Activated naive CD4-positive, alpha-beta T cell treated with anti-CD3 and anti-CD28 coated beads for 36 hours (primary cell): ENCODE measurements at places on chromosomes 4 and X. TPM values are rescaled to one million over a fixed set of nuclear protein-coding genes. Genes with fewer than 3 reads are reported as not detected.

The RADX gene
- total RNA-seq = 13.1 TPM

DNA sequence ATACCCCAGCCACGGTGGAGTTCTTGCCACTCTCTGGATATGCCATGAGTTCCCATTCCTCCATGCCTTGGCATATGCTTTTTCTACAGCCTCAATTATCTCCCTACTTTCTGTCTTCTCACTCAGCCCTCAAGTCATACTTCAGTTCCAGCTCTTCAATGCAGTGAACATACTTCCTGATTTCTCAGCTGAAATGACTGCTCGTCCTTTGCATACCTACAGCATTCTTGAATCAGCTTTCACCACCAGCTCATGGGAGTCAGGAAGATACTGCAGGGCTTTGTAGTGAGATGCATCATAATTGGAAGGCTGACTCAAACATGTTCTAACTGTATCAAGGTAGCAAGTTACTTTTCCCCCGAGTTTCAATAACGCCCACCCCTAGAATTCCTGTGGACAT lies 118.4 kb downstream of the APBB2 start:
- peaks cover 7% of the 10 kb centered on the region for H3K27me3 ChIP-seq
- no peaks in the 10 kb centered on the region for H3K4me1 ChIP-seq
- no peak overlapping the region for H3K27ac ChIP-seq
- H3K36me3 ChIP-seq = no peaks in the 10 kb centered on the region
- no peak for DNase-seq

DNA sequence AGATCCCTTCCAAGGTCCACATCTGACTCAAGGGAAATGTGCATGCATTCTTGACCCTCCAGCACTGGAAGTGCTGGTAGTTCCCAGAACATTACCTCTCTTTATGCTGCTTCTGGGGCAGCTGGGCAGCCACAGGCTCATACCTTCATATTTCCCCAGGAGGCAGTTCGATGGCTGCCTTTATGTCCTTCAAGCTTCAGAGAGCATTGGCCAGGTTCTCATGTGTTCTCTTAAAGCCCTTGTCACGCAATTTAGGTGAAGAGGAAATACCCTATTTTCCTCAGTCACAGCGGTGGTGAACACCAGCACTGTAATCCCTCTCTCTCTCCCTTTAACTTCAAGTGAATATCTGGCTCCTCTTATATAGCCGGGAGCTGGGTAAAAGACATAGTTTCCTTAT lies 134.3 kb downstream of the MID1IP1 start:
- H3K27me3 ChIP-seq = no peaks in the 10 kb centered on the region
- H3K27ac ChIP-seq = no peak overlapping the region
- no peak overlapping the region for H3K4me3 ChIP-seq
- H3K36me3 ChIP-seq = no peaks in the 10 kb centered on the region
- no peak for DNase-seq

The CXCL11 gene
- total RNA-seq = not detected

The TBC1D8B gene
- total RNA-seq = 1.2 TPM

- H3K4me1 ChIP-seq = no peaks in the 10 kb centered on the region
- no peaks in the 10 kb centered on the region for H3K36me3 ChIP-seq
- no peak overlapping the region for H3K27ac ChIP-seq
- peaks cover 2% of the 10 kb centered on the region for H3K27me3 ChIP-seq
- H3K4me3 ChIP-seq = no peak overlapping the region
Measured at GRCh38 chrX:37998586-37999262, 7.6 kb upstream of the SYTL5 start.

- no peak overlapping the region for H3K4me3 ChIP-seq
Measured at GRCh38 chr4:158560284-158560683, 38.6 kb downstream of the RXFP1 start.

- no peak for DNase-seq
- no peak overlapping the region for H3K4me3 ChIP-seq
- peaks cover 4% of the 10 kb centered on the region for H3K4me1 ChIP-seq
- no peaks in the 10 kb centered on the region for H3K27me3 ChIP-seq
- no peak overlapping the region for H3K27ac ChIP-seq
Measured at GRCh38 chr4:110184140-110184790, 14.2 kb downstream of the ELOVL6 start.

DNA sequence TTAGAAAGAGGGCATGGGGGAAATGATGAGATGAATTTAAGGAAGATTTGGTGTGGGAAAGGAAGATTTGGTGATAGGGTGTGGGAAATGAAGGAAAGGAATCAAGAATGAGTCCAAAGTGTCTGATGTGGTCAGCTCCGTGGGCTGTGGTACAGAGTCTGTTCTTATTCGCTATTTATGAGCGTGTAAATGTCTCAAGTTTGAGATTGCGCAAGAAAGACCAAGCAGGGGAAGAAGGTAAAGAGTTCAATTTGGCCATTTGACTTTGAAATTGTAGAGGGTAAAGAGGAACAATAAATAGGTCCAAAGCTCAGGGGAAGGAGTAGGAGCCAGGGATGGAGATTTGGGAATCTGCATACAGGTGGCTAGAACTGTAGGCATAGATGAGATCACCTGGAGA lies 11.3 kb upstream of the SMS start:
- H3K27me3 ChIP-seq = no peaks in the 10 kb centered on the region
- H3K4me3 ChIP-seq = no peak overlapping the region
- peaks cover 35% of the 10 kb centered on the region for H3K4me1 ChIP-seq
- H3K36me3 ChIP-seq = no peaks in the 10 kb centered on the region
- DNase-seq = no peak
- no peak overlapping the region for H3K27ac ChIP-seq

- H3K27ac ChIP-seq = no peak overlapping the region
- H3K36me3 ChIP-seq = peaks cover 4% of the 10 kb centered on the region
- no peaks in the 10 kb centered on the region for H3K4me1 ChIP-seq
- no peaks in the 10 kb centered on the region for H3K27me3 ChIP-seq
- H3K4me3 ChIP-seq = no peak overlapping the region
Measured at GRCh38 chr4:112341033-112341432, 43.9 kb downstream of the ALPK1 start.

DNA sequence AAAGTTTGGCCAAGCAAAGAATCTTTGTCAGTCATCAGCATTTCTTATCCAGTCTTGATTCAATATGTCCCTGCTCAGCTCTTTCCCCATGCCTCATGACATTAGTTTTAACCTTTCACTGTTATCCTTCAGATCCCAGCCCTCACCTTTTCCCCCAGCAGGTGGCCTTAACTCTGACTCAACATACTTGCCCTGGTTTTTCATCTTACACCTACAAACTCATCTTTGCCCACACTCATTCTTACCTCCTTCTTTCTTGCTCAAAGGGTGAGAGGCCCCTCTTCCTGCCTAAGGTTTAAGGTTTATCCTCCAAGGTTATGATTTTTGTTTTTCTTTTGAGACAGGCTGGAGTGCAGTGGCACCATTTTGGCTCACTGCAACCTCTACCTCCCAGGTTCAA lies 10.6 kb upstream of the ANXA5 start:
- no peak overlapping the region for H3K4me3 ChIP-seq
- H3K4me1 ChIP-seq = peaks cover 25% of the 10 kb centered on the region
- peaks cover 27% of the 10 kb centered on the region for H3K27me3 ChIP-seq
- DNase-seq = peak; percentile 17
- H3K27ac ChIP-seq = no peak overlapping the region

DNA sequence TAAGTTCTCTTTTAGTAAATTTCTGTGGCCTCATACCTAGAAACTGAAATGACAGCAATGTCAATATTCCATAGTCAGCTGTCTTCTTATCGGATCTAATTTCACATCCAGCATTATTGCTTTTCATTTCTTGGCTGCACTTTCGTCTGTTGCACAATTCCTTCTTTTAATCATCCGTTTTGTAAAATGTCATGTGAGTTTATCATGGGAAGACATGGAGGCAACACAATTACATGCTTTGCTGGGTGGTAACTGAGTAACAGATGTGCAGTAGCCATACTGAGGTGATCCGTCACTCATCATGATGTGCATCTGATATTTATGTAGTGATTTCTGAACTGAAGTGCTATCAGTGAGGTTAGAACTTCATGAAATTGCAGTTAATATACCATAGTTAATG lies 68.3 kb upstream of the SLC7A11 start:
- H3K4me1 ChIP-seq = no peaks in the 10 kb centered on the region
- H3K27ac ChIP-seq = no peak overlapping the region
- H3K36me3 ChIP-seq = no peaks in the 10 kb centered on the region

- H3K27ac ChIP-seq = no peak overlapping the region
- no peaks in the 10 kb centered on the region for H3K27me3 ChIP-seq
- no peaks in the 10 kb centered on the region for H3K4me1 ChIP-seq
Measured at GRCh38 chr4:19177616-19178015, 1074.1 kb upstream of the SLIT2 start.

- no peaks in the 10 kb centered on the region for H3K36me3 ChIP-seq
- H3K4me3 ChIP-seq = no peak overlapping the region
- no peak overlapping the region for H3K27ac ChIP-seq
- no peak for DNase-seq
Measured at GRCh38 chr4:115986573-115986972, 873.2 kb upstream of the NDST4 start.

DNA sequence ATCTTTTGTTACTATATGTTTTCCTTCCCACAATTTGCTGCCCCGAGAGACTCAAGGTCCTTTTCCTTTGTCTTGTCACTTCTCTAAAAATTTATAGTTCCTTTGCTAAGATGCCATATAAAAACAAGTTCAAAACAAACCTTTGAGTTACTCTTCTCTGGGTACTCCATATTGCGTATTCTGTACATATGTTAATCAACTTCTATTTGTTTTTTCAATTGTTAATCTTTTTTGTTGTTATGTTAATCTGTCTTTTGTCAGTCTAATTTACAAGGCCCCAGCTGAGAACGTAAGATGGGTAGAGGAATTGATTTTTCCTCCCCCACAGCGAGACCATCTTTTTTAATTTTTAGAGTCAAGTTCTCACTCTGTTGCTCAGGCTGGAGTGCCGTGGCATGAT lies 7.2 kb upstream of the PPEF2 start:
- no peaks in the 10 kb centered on the region for H3K27me3 ChIP-seq
- H3K4me3 ChIP-seq = no peak overlapping the region
- peaks cover 27% of the 10 kb centered on the region for H3K36me3 ChIP-seq
- H3K4me1 ChIP-seq = no peaks in the 10 kb centered on the region

GRCh38 chr4:73869130-73870055 lies at the start of gene CXCL1:
Gene CXCL1, plus strand, starts transcription at chr4:73869393. Its CDS starts 78 bp downstream, at chr4:73869471.
- no peak within 1 kb of the TSS for H3K27ac ChIP-seq
- H3K27me3 ChIP-seq = peaks cover 30% of the 10 kb centered on the region
- DNase-seq = no peak
- no peaks in the 10 kb centered on the region for H3K36me3 ChIP-seq
- H3K4me1 ChIP-seq = peaks cover 3% of the 10 kb centered on the region

- no peak for DNase-seq
- H3K4me3 ChIP-seq = no peak overlapping the region
- no peak overlapping the region for H3K27ac ChIP-seq
- H3K4me1 ChIP-seq = no peaks in the 10 kb centered on the region
Measured at GRCh38 chr4:55770662-55771061, 48.9 kb upstream of the EXOC1L start.

- no peaks in the 10 kb centered on the region for H3K27me3 ChIP-seq
- peaks cover 30% of the 10 kb centered on the region for H3K4me1 ChIP-seq
- no peak overlapping the region for H3K4me3 ChIP-seq
- no peaks in the 10 kb centered on the region for H3K36me3 ChIP-seq
- no peak for DNase-seq
- no peak overlapping the region for H3K27ac ChIP-seq
Measured at GRCh38 chr4:177391287-177391686, 51.0 kb downstream of the AGA start.

DNA sequence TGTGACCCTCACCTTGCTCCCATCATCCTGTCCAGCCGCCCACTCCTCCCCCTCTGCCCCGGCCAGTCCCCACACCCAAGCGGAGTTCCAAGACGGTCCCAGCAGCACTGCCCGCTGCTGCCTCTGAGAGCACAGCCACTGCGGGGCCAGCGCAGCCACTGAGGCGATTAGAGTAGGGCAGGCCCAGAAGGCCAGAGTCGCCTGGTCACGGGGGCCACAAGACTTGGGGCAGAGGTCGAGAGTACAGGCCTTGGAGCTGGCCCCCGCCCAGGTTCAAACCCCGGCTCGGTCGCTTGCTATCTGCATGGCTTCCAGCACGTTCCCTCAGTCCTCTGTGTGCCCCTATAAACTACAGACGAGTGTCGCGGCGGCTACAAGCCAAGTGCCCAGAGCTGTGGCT lies 53.2 kb upstream of the ADRA2C start:
- no peak for DNase-seq
- no peaks in the 10 kb centered on the region for H3K36me3 ChIP-seq
- H3K27ac ChIP-seq = no peak overlapping the region
- H3K27me3 ChIP-seq = peaks cover 2% of the 10 kb centered on the region
- no peaks in the 10 kb centered on the region for H3K4me1 ChIP-seq

The SSX2B gene
- total RNA-seq = not detected

GRCh38 chr4:38071801-38072431 lies 111.7 kb downstream of the PTTG2 start:
- no peak overlapping the region for H3K27ac ChIP-seq
- DNase-seq = no peak
- peaks cover 32% of the 10 kb centered on the region for H3K4me1 ChIP-seq
- no peak overlapping the region for H3K4me3 ChIP-seq

- no peak overlapping the region for H3K27ac ChIP-seq
- no peak overlapping the region for H3K4me3 ChIP-seq
- no peaks in the 10 kb centered on the region for H3K27me3 ChIP-seq
- no peaks in the 10 kb centered on the region for H3K36me3 ChIP-seq
Measured at GRCh38 chrX:6701085-6701484, 166.2 kb upstream of the VCX3A start.

GRCh38 chrX:69297506-69297905 lies 132.3 kb upstream of the PJA1 start:
- no peak overlapping the region for H3K4me3 ChIP-seq
- DNase-seq = no peak
- peaks cover 2% of the 10 kb centered on the region for H3K27me3 ChIP-seq
- no peaks in the 10 kb centered on the region for H3K36me3 ChIP-seq
- H3K27ac ChIP-seq = no peak overlapping the region

GRCh38 chrX:72255445-72255844 lies 16.6 kb upstream of the ERCC6L start:
- no peak overlapping the region for H3K4me3 ChIP-seq
- H3K27ac ChIP-seq = no peak overlapping the region
- H3K36me3 ChIP-seq = peaks cover 2% of the 10 kb centered on the region
- no peaks in the 10 kb centered on the region for H3K4me1 ChIP-seq
- H3K27me3 ChIP-seq = peaks cover 20% of the 10 kb centered on the region
- DNase-seq = no peak

DNA sequence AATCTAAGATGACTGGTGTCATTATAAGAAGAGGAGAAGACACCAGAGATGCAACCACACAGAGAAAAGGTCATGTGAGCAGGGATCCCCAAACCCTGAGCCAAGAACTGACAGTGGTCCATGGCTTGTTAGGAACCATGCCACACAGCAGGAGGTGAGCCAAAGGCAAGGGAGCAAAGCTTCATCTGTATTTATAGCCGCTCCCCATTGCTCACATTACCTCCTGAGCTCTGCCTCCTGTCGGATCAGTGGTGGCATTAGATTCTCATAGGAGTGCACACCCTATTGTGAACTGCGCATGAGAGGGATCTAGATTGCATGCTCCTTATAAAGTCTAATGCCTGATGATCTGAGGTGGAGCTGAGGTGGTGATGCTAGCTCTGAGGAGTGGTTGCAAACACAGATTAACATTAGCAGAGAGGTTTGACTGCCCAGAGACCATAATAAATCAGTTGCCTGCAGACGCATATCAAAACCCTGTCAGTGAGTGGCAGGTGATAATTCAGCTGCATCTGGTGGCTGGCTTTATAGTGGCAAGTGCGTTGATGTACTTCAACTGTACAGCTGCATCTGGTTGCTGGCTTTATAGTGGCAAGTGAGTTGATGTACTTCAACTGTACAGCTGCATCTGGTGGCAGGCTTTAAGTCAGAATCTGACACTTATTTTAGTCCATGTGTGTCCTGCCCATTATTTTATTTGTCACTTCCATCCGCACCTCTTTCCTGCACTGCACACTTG lies 19.8 kb upstream of the CXCL2 start:
- DNase-seq = no peak
- no peaks in the 10 kb centered on the region for H3K36me3 ChIP-seq
- peaks cover 3% of the 10 kb centered on the region for H3K27me3 ChIP-seq

The ACSL4 gene
- total RNA-seq = 58.5 TPM

GRCh38 chr4:121187206-121187605 lies 23.1 kb upstream of the TNIP3 start:
- no peaks in the 10 kb centered on the region for H3K36me3 ChIP-seq
- no peaks in the 10 kb centered on the region for H3K27me3 ChIP-seq
- DNase-seq = no peak
- H3K27ac ChIP-seq = no peak overlapping the region
- peaks cover 54% of the 10 kb centered on the region for H3K4me1 ChIP-seq
